ENCODE measurements at places on chromosomes 4 and X.

DNA sequence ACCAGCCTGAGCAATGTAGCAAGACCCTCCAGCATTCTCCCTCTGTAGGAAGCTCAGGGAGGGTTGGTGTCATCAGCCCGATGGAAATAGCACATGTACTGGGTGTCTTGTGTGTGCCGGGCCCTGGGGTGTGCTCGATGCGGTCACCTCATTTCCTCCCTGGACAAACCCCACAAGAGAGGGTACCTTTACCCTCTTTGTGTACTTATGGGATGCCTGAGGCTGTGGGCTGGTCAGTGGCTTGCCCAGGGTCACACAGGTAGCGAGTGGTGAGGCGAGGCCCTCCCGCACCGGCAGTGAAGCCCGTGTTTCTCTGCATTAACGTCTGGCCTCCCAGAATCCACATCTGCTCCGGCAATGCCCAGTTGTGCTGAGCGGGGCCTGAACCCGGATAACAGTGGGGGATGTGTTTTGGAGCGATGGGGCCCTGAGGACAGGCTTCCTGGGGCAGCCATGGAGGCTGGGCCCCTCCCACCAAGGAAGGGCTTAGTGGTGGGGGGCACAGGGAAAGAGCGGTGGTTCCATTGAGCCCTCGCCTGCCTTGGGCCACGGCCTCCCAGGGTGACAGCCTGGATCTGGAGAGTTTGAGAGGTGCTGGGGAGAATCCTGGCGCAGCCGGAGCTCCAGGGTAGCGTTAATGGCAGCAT lies 8.1 kb downstream of the PSAPL1 start:
- no peak for DNase-seq

GRCh38 chr4:120291541-120291940 lies 224.9 kb upstream of the MAD2L1 start:
- no peak for DNase-seq

- no peak for DNase-seq
Measured at GRCh38 chr4:25076625-25077398, 46.1 kb upstream of the LGI2 start.

DNA sequence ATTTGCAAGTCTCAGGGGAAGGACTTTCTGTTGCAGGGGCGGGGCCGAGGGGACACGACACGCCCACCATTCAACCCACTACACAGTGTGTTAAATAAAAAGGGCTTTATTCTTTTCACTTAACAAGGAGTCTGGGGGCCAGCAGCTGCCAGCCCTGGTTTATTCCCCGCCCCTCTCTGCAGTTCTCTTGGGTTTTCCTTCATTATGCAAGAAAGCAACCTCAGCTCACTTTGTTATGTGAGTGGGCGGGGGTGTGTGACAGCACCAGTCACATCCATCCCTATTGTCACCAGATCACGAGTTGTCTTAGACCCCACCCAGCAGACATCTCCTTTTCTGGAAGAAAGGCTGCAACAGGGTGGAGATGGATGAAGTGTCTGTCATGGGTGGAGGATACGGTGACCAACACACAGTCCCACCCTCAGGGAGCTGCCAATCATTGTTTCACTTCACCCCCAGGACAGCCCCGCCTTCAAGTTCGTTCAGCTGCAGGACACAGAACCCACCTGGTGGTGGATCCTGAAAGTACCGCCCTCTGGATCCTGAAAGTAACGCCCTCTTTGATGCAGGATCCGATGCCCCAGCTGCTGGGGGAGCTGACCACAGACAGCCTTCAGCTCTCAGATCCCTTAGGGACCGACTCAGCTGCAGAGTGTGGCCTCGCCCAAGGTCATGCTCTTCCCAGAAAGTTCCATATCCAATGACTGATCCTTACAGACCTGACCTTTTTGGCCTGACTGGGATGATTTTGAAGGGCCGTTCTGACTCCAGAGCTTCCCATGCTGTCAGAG lies 79.6 kb downstream of the SMIM20 start:
- peak; percentile 46 for DNase-seq

GRCh38 chr4:53598901-53599300 lies 7.6 kb upstream of the LNX1 start:
- no peak for DNase-seq

GRCh38 chr4:120895554-120895953 lies 27.0 kb downstream of the PRDM5 start:
- no peak for DNase-seq

GRCh38 chr4:71568131-71568530 lies 215.7 kb downstream of the GC start:
- DNase-seq = no peak

GRCh38 chr4:158169931-158170690 lies 2.7 kb downstream of the GASK1B start:
- DNase-seq = no peak

DNA sequence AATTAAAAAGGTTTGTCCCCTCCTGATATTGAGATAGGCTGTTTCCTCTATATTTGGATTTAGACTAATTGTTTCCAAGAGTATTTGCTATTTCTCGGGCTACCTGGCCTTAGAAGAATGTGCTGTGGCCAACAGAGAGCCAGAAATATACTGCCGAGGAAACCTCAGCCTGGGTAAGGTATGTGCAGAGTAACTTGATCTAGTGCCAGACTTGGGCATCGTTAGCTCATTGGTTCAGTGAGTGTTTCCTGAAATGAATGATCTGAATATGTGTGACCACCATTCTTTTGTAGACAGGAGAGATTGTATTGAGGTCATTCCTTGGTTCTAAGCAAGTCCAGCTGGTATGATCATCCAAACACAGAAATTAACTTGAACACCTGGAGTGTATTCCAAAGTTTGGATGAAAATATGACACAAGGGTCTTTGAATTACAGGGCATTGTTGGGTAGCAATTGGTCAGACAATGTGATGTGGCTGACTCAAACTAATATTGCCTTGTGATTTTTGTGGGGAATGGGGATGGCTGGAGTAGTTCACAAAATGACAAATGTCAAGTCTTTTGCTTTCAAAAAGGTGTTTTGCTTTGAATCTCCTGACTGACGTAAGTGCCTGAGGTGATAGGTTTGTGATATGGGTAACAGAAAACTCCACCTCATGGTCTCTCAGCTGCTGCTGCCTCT lies 100.2 kb upstream of the CXCL13 start:
- no peak for DNase-seq

- DNase-seq = no peak
Measured at GRCh38 chr4:33149658-33150524, 2429.7 kb downstream of the PCDH7 start.

DNA sequence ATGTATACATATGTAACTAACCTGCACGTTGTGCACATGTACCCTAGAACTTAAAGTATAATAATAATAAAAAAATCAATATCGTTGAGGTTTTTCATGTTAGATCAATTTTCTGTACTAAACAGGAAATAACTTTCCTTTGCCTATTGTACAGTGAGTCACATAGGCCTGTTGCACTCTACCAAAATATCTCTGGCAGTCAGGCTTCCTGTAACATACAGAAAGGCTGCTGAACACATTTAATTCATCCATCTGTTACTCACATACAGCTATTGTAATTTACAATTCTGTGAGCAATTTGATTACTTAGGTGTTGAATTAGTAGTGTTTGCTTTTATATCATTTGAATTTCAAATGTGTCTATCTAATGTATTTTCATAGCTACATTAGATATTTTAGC lies 427.8 kb downstream of the TMA16 start:
- no peak for DNase-seq

GRCh38 chr4:54897590-54897989 lies 227.8 kb downstream of the KDR start:
- DNase-seq = no peak

GRCh38 chr4:139859876-139860275 lies 194.3 kb downstream of the MGST2 start:
- no peak for DNase-seq

- no peak for DNase-seq
Measured at GRCh38 chr4:141140391-141141200, 7.3 kb upstream of the RNF150 start.

GRCh38 chr4:67122029-67122428 lies 423.3 kb downstream of the CENPC start:
- no peak for DNase-seq

DNA sequence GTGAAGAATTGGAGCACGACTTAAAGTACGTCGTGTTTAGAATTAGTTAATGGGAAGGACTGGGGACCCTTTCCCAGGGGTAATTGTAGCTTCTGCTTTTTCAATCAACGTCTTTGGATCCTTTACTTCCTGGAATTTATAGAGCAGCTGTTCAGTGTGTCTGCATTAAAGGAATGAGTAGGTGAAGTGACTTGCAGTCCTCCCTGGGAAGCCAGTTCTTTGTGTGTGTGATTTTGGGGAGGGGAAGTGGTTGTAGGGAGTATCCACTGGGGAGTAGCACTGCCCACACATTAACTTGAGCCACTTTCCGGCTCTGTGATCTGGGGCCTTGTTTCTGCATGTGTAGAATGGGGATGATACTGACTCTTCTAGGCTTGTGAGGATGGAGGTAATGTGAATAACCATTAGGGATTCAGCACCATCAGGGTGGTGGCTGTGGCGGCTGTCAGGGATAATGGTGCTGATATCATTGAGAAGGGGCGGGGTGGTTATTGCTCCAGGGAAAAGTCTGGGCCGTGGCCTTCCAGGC lies 54.7 kb downstream of the TMEM131L start:
- DNase-seq = no peak

DNA sequence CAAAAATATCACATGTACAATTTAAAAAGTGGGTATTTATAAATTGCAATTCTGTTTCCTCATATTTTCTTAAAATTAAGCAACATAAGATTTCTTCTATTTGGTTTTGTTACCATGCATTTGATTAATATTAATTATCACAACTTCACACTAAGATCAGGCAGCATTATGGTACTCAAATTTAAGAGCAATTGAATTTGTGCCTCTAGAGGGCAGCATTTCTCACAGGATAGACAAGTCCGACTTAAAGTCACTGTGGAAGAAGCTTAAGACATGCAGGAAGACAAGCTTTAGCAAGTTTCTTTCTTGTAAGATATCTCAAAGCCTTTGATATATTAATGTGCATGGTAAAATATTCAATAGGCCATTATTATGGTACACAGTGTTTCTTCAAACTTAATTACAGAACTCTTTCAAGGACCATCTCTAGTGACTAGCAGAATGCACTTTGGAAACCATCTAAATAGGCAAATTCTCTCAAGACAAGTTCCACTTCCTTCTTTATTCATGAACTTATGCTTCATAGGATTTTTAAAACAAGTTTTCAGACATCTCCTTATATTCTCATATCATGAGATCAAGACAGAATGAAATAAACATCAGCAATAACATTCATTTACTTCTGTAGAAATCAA lies 35.0 kb downstream of the FBXW7 start:
- peak; percentile 30 for DNase-seq

GRCh38 chr4:53705151-53705764 lies 114.0 kb upstream of the LNX1 start:
- no peak for DNase-seq

All from activated CD4-positive, alpha-beta T cell treated with anti-CD3 and anti-CD28 coated beads, Interleukin-2, amount 50 U/mL, for 48 hours (primary cell).